ENCODE measurements at places on chromosomes 3 and 15.
A peak's percentile ranks its signal among the peaks of the same experiment; 100 is the strongest.

DNA sequence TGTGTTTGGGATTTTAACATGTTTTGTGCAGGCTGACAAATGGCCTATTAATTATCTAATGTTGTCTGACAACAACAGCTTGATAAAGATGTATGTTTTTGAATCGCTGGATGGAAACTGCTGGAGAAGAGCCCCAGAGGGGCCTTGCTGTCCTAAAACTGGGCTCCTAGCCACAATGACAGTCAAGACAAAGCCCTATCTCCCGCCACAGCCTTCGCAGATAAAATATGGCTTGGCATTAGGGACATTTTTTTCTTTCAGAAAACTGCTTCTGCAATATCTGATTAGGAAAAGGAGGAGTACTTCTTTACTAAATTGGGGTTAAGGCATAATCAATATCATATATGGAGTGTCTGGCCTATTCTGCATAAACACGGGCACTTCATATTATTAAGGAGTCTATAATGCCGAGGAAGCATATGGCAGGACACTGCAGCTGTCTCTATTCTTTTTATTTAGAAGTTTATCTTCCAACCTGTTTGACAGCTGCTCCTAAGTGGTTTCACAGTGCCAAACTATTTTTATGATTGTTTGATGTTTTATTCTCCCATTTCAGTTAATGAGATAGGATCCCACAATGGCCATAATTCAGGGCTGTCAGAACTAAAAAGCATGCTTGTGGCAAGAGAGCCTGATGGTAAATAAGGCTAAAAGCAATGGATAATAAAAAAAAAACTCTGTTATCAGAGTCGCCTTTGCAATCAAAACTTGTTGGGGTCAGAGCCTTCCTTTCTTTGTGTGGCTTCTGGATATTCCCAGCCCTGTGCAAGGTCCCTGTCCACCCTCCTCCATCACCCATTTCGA is 210.1 kb downstream of the MECOM start:
- DNase-seq: no peak

- no peak for DNase-seq
These were observed 66.1 kb downstream of the TPRA1 start for GRCh38 chr3:127524296-127524896.

DNA sequence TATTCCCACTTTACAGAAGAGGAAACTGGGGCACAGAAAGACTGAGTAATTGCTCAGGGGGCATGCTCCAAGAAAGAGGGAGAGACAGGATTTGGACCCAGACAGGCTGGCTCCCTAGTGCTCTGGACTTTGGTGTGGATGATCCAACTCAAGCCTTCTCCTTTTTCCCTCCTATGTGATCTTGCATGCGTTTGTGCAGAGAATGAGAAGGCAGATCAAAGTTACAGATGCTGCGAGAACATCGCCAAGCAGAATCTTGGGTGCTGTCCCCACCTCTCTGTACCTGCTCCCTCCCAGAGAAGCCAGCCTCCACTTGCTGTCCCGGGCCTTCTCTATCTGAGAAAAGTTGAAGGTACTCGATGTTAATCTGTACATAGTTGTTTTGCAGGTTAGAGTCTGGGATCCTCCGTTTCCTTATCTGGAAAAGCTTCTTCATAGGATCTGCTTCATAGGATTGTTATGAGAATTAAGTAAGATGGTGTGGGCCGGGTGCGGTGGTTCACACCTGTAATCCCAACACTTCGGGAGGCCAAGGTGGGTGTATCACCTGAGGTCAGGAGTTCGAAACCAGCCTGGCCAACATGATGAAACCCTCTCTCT is 10.2 kb downstream of the GNB5 start:
- DNase-seq: no peak

DNA sequence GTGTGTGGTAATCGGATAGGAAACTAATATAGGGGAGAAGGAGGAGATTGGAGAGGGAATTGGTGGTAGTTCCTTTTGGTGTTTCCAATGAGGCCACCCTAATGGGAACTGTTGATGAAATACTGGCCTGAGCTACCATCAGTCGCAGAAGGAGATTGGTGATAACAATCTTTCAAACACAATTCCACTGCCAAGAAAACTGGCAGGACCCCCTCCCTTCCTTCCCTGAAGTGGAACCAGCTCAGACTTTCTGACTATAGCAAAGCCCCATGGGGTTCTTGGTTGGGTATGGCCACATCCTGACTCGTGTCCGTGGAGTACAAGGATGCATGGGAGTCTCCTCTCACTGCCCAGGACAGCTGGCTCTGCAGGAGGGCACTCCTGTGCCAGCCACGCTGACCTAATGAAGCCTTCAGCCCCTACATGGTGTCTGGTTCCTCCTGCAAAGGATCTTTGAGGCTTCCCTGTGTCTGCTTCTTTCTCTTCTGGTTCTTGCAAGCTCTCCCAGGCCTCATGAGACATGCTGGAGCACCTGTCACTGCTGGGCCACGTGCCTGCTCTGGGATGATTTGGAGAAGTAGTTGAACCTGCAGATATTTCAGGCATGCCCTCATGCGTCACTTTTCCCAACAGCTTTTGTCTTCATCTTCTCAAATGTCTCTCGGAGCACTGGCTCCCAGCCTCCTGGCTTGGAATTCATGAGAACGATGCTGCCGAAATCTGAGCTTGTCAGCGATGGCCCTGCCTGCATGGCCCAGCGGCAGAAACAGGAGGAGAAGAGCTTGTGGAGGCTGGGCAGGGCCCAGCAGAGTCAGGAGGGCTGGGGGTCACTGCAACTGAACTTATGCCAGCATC is 90.0 kb upstream of the ADPGK start:
- DNase-seq: no peak

GRCh38 chr3:81443457-81443782 is 318.0 kb downstream of the GBE1 start:
- no peak for DNase-seq

DNA sequence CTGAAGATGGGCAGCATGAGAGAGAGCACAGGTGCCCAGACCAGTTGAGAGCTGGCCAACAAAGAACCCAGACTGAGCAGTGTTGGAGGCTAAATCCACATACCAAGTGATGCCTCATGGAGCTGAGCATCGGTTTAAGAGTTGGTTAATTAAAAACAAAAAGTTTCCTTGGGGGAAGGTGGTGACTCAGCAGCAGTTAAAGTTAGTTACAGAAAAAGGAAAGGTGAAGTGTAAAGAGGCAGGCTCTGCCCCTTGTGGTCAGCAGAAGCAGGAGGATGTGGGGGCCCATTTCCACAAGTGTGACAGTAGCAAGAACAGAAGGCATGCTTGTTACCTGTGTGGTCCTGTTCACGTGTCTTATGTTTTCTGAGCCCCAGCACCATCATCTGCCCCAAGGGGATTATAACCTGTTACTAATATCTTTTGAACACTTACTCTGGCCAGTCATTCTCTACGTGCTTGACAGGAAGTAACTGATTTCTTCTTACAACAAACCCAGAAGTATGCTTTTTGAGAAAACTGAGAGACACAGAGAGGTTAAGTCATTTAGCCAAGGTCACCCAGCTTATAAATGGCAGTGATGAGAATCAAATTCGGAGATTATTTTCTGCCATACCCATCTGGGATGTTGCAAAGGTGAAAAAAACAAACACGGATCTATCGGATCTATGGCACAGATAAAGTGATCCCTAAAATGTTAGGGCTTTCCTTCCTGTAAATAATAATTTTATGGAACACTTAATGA is 91.0 kb downstream of the EPHB1 start:
- DNase-seq: no peak

DNA sequence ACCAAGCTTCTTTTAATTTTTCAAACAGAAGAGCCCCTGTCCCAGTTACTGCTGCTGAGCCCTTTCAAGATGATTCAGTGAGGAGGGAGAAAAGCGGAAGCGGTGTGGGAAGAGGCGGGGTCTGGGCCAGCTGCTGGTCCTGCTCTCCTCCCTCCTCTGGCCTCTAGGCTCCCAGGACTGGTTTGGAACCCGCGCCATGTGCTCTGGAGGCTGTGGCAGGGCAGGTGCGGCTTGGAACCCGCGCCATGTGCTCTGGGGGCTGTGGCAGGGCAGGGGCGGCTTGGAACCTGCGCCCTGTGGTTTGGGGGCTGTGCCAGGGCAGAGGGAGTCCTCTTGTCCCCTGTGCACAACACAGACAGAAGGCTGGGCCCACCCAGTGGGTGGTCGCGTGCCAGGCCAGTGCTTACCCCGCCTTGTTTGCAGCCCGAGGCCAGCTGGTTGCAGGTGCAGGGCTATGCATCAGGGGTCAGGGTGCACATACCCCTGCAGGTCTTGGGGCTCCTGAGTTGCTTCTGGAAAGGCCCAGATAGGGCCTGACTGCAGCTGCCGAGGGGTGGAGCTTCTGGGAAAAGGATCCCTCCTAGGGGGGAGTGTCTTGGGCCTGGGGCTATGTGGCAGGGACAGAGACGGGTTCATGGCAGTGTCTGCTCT is 12.2 kb downstream of the ALG1L2 start:
- no peak for DNase-seq

- peak; percentile 94 for DNase-seq
These were observed 202.3 kb downstream of the NEK10 start for GRCh38 chr3:27166888-27167287.

- DNase-seq: no peak
These were observed 29.0 kb upstream of the NR2C2 start for GRCh38 chr3:14918356-14918860.

GRCh38 chr15:70054884-70055387 is 42.8 kb downstream of the TLE3 start:
- DNase-seq: no peak

DNA sequence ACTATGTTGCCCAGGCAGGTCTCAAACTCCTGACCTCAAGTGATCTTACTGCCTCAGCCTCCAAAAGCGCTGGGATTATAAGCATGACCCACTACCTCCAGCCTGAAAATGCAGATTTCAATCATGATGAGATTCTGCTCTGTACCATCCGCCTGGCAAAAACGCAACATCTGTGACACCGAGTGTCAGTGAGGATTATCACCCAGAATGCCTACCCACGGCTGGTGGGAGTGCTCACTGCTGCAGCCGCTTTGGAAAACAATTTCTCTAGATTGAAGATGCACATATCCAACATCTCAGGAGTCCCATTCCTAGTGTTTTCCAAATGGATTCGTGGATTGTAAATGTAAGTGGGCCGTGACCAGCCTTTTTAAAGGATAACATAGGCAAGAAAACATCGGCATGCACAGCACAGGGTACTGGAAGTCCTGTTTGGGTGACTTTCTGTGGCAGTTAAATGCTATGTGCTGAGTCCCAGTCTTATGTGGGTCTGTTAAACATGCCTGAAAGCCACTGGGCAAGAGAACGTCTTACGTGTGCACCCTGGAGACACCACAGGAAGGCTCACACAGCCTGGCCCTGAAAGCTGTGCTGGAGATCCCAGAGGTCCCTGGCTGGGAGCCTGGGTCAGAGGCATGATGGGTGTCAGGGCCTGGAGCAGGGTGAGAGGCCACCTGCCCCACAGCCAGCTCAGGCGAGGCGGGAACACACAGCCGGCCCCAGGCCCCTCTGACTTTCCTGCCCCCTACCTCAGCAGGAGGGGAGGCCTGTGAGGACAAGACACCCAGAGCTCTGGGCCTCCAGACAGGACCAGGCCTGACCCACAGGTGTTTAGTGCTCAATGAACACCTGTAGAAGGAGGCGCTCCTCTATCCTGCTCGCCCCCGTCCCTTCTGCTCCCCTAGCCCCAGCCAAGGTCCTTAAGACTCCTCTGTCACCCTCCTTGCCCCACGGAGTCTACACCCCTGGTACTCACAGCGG is 918 bp downstream of the PRSS50 start:
- no peak for DNase-seq

GRCh38 chr3:185653949-185654757 is 68.1 kb downstream of the SENP2 start:
- no peak for DNase-seq

GRCh38 chr3:134693804-134694203 is 43.0 kb upstream of the KY start:
- DNase-seq: no peak

GRCh38 chr15:90644952-90645725 is 72.0 kb upstream of the BLM start:
- DNase-seq: no peak

DNA sequence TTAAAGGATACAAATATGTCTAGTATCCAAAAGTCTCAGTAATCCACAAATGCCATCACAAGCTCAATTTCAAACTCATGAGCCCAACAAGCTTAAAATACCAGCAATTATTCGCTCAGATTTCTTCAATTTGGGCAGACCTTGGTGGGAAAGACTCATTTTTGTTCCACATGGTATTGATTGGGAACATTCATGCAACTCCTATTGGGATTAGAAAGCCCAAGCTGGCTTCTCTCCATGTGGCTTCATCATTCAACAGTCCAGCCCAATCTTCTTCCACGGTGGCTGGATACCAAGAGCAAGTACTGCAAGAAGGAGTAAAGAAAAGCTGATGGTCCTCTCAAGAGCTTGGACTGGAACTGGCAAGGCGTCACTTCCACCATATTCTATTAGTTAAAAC is 66.3 kb downstream of the STRIT1 start:
- DNase-seq: no peak

GRCh38 chr3:36957063-36957462 is 12.2 kb upstream of the TRANK1 start:
- DNase-seq: no peak

- no peak for DNase-seq
These were observed 312.9 kb downstream of the RBMS3 start for GRCh38 chr3:29593802-29594201.

DNA sequence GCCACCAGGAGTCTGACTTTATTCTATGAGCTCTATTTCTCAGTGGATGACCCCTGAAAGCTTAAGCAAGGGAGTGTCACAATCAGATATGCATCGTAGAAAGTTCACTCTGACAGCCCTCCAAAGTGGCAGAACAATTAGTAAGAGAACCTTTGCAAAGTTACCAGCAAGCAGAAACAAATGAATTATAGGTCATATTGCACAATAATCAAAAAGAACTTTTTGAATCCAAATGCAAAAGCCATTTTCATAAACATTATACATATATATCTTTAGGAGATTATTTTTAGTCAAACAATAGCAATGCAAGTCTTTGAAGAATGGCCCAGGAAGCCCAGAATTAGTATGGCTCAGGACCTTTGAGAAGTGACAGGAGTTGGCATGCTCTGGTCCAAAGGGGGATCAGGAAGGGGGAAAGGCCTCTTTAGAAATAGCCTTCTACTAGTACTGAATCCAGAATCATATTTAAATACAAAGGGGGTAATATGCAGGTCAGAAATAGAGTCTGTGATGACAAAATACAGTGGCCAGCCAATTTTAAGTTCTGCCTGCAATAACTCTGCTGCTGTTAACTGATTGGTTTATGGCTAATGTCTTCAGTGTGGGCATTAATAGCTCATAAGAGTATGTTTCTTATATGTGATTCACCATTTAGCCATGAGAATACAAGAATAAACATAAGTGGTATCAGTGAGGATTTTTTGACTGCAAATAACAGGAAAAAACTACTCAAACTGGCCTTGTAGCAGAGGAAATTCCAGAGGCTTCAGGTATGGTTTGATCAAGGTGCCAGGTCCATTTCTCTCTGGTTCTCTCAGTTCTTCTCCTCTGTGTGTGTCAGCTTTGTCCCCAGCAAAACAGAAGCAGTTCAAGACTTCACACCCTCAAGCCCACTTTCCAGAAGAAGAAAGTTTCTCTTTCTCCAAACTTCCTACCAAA is 17.0 kb upstream of the ITGB5 start:
- DNase-seq: no peak

GRCh38 chr3:172853921-172854666 is 103.6 kb downstream of the ECT2 start:
- no peak for DNase-seq

All from HS-27A (cell line).